ENCODE measurements at places on chromosomes 3 and 15.

GRCh38 chr3:34948517-34948916, 690.8 kb upstream of the ARPP21 start:
- DNase-seq = no peak

DNA sequence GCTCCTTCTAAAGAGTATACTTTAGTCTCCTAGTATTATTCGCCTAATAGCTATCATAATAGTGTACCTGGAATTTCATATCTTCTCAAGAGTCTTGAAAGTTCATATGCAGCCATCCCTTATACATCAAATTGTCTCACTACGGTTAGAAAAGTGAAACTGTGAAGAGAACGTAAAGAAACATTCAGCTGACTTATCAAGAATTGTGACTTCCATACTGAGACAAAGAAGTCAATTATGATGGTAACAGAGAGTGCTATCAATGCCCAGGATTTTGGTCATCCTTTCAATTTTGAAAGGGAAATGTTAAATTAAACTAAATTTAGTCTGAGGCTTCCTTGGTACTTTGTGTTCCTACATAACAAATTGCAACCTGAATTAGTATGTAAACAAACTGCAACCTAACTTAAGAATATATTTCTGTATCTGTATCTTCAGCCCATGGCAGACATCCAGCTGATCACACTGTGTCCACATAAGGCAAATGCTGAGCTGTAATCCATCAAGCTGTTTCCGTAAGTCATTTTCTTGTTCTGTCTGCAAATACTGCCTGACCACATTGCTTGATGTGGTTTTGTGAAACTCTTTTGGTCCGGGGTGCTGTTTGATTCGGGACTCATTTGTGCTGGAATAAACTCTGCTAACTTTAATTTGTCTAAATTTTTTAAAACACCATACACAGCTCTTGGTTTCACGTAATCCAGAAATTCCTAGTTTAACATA, 469.6 kb downstream of the SI start:
- no peak for DNase-seq

GRCh38 chr3:29593802-29594201, 312.9 kb downstream of the RBMS3 start:
- DNase-seq = no peak

- no peak for DNase-seq
Measured at GRCh38 chr3:37053753-37054152, 60.4 kb downstream of the MLH1 start.

DNA sequence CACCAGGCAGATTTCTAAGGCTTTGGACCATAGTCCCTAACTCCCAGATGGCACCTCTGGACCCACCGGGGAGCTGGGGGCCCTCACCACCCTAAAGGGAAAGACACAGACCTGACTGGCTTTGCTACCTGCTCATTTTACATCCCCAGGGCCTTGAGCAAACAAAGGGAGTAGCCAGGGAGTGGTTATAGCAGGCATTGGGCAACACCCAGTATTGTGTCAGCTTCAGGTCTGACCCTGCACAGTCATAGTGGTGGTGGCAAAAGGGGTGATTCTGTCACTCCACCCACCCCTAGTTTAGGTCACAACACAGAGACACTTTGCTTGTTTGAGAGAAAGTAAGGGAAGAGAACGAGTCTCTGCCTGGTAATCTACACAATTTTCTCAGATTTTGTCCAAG, 352.5 kb downstream of the DIPK2A start:
- no peak for DNase-seq

- DNase-seq = peak; percentile 64
Measured at GRCh38 chr3:9765865-9766264, 3.9 kb downstream of the CAMK1 start.

GRCh38 chr3:46981932-46982471, 2.5 kb downstream of the NBEAL2 start:
- DNase-seq = peak; percentile 68

DNA sequence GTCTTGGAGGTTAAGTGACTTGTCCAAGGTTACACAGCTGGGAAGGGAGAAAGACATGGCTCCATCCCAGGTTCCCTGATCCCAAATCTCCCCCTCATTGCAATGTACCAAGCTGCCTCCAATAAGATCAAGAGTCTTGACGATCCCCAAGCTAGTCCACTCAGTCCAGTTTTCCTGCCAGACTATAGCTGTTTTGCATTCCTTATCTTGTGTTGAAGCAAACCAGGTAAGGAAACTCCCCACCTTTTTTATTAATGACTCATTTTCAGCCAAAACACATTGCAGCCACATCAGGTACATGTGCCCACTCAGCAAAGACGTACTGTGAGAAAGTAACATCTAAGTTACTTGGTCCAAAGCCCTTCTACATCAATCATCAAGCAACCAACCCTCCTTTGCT, 41.9 kb downstream of the LIPC start:
- DNase-seq = no peak

- DNase-seq = no peak
Measured at GRCh38 chr3:78256123-78256522, 1216.2 kb downstream of the ROBO2 start.

GRCh38 chr3:188084752-188085583, 69.0 kb upstream of the LPP start:
- peak; percentile 48 for DNase-seq

DNA sequence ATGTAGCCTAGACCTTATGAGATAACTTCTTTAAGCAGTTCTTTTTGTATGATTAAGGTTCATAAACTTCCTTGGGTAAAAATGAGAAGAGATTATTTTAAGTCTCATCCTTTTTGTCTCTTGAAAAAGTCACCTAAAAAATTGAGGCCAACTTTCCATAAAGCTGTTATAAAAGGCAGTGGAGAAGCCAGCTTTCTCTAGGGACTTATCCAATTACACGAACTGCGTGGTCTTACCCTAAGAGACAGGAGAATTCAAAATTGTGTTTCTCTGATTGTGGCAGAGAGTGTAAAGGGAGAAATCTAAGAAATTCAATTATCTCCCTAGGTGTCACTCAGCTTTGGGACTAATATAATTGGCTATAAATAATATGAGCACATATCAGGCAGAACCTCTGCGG, 262.0 kb downstream of the SHOX2 start:
- no peak for DNase-seq

- no peak for DNase-seq
Measured at GRCh38 chr15:78492872-78493271, 14.5 kb upstream of the HYKK start.

GRCh38 chr15:39451871-39452270, 129.0 kb upstream of the THBS1 start:
- no peak for DNase-seq

- DNase-seq = no peak
Measured at GRCh38 chr3:27360113-27361078, 8.8 kb downstream of the NEK10 start.

DNA sequence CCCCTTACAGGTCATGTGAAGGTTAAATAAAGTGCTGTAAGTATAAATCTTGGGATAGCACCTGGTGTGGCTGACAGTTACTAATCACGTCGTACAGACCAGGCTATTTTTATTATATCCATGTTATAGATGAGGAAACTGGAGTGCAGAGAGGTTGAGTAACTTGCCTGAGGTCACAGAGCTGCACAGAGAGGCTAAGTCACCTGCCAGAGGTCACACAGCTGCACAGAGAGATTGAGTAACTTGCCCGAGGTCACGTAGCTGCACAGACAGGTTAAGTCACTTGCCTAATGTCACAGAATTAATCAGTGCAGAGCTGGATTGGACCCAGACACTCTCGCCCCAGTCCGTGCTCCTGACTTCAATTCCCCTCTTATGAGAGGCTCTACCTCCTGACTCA, 171.5 kb downstream of the NUP210 start:
- no peak for DNase-seq

DNA sequence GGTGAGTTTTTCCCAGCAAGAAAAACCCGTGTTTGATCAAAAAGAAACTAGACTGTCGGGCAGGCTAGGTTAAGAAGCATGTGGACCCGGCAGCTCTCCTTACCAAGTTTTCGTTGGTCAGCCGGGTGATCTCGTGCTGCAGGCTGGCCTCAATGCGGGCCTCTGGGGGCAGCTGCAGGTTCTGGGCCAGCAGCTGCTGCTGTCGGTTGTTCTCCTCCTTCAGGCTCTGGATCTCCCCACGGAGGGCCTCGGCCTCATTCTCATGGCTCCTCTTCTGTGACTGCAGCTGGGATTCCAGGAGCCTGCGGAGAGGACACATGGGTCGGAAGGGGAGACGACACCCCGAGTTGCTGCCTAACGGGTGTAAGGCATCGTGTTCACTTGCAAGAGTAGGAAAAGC, 44.5 kb upstream of the MYO5C start:
- peak; percentile 46 for DNase-seq

DNA sequence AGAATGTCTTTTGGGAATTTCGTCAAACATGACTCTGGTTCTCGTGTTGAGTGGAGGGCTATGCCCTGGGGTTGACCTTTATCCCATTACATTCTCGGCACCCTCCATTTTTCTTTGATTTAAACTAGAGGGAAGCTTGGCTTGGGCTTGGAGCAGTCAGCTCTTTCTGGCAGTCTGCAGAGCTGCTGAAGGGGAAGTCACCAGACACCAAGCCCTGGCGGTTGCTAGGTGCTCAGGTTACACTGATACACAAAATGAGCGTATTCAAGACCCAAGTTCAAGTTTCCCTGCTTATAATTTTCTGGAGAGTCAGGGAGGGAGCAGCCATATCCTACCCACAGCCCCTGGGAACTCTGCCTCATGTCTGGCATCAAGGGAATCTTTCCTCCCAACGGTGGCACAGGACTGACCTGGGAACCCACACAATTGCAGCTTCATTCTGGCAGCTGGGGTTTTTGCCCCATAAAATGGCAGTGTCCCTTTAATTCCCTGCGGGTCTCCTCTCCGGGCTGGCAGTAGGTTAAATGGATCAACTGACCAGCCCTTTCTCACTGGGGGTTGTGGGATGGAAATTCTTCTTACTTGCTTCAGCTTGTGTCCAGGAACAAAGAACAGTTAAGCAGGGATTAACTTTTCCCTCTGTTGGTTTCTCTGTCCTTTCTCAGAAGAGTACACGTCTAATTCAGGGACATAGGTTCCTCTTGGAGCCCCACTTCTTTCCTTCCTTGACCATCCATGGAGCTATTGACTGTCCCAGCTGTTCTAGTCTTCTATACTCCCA, 110.0 kb upstream of the DLG1 start:
- DNase-seq = no peak

GRCh38 chr3:113243071-113243470, 31.7 kb downstream of the BOC start:
- DNase-seq = peak; percentile 0

- DNase-seq = peak; percentile 15
Measured at GRCh38 chr3:13708871-13709595, 160.1 kb downstream of the FBLN2 start.

- no peak for DNase-seq
Measured at GRCh38 chr3:132225664-132226063, 91.5 kb upstream of the ACP3 start.

GRCh38 chr3:13111173-13111872, 38.1 kb upstream of the IQSEC1 start:
- no peak for DNase-seq

- DNase-seq = no peak
Measured at GRCh38 chr3:37148208-37148607, 26.2 kb downstream of the LRRFIP2 start.

DNA sequence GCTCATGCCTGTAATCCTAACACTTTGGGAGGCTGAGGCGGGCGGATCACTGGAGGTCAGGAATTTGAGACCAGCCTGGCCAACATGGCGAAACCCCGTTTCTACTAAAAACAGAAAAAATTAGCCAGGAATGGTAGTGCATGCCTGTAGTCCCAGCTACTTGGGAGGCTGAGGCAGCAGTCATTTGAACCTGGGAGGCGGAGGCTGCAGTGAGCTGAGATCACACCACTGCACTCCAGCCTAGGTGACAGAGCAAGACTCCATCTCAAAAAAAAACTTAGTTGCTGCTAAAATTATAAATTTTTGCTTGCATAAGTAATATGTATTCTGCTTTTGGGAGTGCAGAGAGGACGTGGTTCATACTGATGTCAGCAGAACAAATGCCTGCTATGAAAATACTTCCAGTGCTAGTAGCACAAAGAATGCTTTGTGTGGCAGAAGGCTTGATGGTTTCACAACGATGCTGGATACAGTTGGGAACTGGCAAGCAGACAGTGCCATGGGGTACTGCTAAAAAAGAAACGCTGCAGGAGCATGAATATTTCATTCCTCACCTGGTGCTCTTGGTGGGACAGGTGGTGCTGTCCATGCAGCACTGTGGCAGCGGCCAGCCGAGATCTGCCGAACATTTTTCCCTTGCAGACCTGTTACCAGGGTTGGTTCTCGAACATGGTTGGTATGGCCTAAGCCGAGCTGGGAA, 31.1 kb downstream of the FBXL22 start:
- no peak for DNase-seq

DNA sequence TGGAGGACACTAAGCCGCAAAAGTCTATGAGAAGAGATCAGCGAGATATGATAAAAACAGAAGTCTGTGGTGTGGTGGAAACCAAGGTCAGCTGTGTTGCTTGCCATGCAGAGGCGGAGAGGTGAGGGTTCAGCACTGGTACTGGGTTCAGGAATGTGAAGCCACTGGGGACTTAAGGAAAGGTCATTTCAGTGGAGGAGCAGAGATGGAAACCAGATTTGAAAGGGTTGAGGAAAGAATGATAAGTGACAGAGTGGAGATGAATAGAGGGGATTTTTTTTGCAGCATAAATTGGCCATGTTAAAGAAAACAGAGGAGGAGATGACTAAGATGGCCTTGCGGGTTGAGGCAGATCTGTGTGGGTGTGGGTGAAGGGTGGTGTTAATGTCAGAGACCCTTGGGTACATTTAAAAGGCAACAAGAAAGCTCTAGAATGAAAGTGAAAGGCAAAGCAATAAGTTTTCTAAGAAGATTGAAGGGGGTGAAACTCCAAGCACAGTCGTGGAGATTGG, 265.5 kb downstream of the ADAMTSL3 start:
- DNase-seq = no peak

DNA sequence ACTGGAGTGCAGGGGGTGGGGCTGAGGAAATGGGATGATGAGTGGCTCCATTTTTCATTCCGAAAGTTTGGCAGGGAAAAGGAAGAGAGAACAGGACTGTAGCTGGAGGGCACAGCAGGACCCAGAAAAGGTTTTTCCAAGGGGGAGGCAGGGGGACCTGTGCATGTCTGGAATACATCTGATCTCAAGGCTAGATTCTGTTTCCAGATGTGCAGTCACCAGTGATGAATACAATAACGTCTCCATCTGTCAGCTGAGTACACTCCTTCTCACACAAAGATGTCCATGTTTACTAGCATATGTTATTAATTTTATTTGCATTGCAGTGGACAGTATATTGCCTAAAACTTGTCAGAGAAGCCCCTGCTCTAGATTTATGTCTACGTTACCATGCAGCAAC, 39.9 kb upstream of the PRTG start:
- DNase-seq = no peak

- no peak for DNase-seq
Measured at GRCh38 chr3:176663837-176664831, 533.1 kb downstream of the TBL1XR1 start.

- no peak for DNase-seq
Measured at GRCh38 chr3:194072097-194072428, 63.9 kb upstream of the HES1 start.
